ENCODE measurements at places on chromosomes 11 and 22.

DNA sequence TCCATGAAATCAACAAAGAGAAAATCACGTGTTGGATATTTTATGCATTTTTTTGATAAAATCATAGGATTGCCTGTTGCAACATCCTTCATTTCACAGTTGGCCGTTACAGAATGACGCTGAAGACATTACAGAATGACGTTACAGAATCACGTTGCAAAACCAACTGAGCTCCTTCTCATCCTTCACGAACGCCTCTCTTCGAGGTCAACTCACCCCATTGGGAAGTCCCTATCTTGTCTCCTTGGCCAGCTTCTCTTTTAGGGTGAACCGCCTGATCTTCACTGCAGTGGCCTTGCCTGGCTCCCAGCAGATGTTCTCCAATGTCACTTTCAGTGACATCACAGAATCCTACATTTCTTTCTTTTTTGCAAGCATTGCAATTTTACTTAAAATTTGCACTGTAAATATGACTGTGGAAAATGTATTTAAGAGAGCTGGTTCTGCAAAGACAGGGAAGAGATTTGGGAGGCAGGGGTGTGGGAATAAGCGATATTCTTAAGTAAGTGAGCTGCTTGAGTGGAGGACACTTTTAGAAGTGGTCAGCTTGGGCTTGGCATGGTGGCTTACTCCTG lies 5.1 kb downstream of the KRTAP5-7 start:
- DNase-seq, result no peak

GRCh38 chr11:12497431-12497830 lies 120.1 kb downstream of the PARVA start:
- DNase-seq, result no peak

- DNase-seq, result peak; percentile 98
Observed at GRCh38 chr11:62025487-62026105, 58.2 kb upstream of the FTH1 start.

GRCh38 chr11:1763796-1764661 lies at the start of gene CTSD:
Gene CTSD (minus strand): TSS chr11:1763927. CDS start chr11:1763859, 68 bp downstream.
- DNase-seq, result peak; percentile 92

DNA sequence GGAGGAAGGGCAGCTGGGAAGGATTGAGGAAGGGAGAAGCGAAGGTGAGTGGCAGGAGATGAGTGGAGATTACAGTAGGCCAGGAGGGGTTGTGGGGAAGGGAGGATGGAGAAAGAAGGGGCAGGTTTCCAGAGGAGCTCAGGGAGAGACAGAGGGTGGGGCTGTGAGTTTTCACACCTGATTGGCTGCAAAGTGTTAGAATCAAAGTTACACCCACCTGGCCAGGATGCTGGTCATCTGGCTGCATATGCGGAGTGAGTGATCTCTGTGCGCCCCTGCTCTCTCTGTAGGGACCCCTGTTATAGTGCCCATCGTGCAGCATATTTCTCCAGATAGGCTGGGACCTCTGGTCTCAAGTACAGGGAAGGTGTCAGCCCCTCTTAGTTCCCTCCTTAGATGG lies 18.3 kb downstream of the AMPD3 start:
- no peak for DNase-seq

DNA sequence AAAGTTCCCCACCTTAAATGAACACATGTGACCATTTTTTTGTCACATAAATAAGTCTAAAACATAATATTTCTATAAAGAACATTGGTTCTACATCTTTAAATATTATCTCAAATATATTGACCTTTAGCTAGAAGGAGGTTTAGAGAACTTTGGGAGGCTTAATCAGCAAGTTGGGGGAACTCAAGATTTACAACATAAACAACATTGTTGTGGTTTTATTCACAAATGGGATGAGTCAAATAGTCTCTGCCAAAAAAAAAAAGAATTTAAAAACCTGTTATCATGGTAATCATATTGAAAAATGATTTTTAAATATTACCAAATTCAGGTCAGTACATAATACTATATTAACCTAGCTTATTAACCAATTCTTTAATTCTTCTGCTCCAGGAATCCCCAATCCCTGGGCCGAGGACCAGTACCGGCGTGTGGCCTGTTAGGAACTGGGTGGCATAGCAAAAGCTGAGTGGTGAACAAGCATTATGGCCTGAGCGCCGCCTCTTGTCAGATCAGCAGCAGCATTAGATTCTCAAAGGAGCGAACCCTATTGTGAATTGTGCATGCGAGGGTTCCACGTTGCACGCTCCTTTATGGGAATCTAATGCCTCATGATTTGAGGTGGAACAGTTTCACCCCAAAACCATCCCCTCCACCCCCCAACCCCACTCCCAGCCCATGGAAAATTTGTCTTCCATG lies 98.2 kb downstream of the RDX start:
- no peak for DNase-seq

GRCh38 chr11:104435494-104435893 lies 271.5 kb upstream of the PDGFD start:
- peak; percentile 82 for DNase-seq

DNA sequence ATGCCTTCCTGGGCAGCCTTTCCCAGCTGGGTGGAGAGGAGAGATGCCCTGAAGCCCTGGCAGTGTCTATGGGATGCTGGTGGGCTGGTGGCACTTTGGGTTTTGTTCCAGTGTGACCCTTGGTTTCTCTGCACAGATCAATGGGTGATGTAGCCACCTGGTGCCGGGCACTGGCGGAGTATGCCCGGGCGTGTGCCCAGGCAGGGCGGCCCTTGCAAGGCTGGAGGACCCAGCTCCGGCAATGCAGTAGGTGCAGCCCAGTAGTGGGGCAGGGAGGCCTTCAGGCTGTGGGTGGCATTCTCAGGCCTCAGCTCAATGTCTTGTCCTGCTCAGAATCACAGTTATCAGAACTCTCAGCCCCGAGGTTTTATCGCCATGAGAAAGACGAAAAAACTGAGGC lies 11.9 kb downstream of the OTOG start:
- no peak for DNase-seq

GRCh38 chr11:105899772-105900171 lies 122.3 kb downstream of the MSANTD4 start:
- DNase-seq, result no peak

GRCh38 chr11:34548278-34548677 lies 34.7 kb upstream of the ELF5 start:
- no peak for DNase-seq

GRCh38 chr22:20909543-20910303 lies 7.5 kb upstream of the CRKL start:
- no peak for DNase-seq

GRCh38 chr11:18987454-18988231 lies 48.4 kb upstream of the MRGPRX1 start:
- no peak for DNase-seq

DNA sequence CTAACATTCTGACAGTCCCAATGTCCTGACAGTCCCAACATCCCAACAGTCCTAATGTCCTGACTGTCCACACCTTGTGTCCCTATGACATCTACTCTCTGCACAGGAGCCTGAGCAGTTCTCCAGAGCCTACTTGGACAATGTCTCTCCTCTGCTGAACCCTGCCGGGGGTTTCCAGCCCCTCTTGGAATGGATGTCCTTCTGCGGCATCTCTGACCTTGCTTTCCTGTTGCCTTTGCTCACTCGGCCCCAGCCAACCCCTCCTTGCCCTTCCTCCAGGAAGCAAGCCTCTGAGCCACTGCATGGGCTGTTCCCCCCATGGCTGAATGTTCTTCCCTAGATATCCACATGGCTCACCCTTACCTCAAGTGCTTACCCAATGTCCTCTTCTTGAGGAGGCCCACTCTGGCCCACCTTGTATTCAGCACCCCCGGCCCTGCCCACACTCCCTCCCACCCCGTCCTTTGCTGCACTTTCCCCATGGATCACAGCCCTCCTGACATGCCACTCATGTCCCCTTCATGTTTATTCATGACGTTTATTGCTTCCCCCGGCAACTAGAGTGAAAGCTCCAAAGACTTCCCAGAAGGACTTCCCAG lies 59.5 kb downstream of the DHCR7 start:
- DNase-seq, result peak; percentile 3

DNA sequence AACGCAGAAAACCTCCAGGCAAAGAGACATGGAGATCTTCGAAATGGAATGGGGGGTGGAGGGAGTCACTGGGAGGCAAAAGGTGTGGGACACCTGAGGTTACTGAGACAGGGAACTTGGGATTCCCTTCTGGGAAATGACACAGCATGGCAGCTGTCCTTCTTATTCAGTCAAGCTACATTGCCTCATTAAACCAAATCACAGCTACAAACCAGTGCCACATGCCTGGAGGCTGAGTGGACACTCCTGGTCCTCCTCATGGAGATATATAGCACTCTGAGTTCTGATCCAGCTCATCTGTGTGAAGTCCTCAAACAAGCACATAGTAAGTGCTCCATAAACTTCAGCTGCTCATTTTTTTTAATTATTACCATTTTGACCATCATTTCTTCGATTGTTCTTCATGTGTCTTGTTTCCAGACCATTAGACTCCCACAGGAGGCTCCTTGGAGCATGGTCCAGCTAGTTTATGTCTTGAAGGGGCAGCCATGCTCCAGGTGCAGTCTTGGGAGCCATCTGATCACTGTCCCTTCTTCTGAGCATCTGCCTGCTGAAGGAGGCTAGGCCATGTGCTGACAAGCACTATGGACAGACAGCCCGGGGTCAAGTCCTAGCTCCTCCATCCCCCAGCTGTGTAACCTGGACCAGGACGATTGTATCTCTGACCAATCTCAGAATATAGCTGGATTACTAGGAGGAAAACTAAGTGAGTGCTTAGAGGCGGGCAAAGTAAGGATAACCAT lies 9.7 kb upstream of the FXYD2 start:
- DNase-seq, result no peak

GRCh38 chr11:129974672-129975071 lies 28.0 kb downstream of the PRDM10 start:
- no peak for DNase-seq

GRCh38 chr22:40965936-40966725 lies 15.0 kb downstream of the RBX1 start:
- peak; percentile 88 for DNase-seq

DNA sequence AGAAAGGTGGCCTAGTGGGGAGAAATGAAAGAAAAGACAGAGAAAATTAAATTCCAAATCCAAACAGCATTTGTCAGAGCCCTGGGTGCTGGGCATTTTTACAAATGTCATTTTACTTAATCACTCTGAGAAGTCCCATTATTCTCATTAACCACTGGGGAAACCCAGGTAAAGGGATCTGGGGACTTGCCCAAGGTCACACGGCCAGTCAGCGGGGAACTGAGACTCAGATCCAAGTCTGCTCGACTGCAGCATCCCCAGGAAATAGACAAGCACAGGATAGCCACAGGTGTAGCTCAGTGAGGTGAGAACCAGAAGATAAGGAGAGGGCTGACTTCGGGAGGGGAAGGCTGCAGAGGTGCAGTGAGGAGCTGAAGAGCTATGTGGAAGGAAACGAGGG lies 7.9 kb downstream of the NRXN2 start:
- no peak for DNase-seq

- no peak for DNase-seq
Observed at GRCh38 chr11:32137263-32137662, 46.4 kb downstream of the RCN1 start.

- DNase-seq, result no peak
Observed at GRCh38 chr11:117473481-117474091, 145.9 kb downstream of the CEP164 start.

DNA sequence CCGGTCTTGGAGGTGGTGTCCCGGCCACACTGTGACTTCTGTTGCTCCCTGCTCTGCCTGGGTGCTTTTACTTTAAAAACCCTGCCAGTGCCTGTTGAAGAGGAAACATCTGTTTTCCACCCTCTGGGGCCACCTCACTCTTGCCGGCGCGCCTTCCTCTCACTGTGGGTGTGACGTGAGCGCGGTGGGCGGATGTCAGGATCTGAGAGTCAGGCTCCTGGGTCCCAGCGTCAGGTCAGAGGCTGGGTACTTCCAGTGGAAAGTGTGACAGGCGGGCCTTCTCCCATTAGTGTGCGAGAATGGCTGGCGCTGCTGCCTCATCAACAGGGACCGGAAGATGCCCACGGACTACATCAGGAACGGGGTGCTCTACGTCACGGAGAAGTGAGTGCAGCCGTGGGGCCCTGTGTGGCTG lies 54.2 kb downstream of the GRAMD4 start:
- DNase-seq, result peak; percentile 67

DNA sequence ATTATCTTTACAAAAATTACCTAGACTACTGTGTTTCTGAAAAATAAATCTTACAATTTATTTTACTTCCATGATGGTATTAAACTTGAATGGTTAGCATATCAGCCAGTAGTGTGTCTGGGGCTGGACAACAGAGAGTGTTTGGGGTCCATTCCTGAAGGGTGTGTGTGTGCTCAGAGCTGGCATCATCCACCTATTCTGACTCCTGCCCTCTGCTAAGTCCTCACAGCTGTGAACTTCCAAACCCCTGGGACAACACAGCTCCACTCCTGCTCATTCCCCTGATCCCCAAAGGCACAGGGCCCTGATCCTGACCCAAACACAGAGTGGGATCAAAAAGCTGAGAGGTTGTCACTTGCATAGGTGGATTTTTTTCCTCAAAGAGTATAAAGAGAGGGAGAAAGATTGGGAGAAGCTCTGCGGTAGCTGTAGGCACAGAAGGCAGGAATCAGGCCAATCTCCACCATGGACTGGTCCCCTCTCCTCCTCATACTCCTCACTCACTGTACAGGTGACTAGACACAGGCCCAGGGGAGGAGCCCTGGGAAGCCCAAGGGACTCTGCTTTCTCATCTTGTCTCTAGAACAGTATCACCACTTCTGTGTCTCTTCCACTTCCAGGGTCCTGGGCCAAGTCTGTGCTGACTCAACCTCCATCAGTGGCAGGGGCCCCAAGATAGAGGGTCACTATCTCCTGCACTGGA lies 55.7 kb upstream of the TOP3B start:
- DNase-seq, result no peak

DNA sequence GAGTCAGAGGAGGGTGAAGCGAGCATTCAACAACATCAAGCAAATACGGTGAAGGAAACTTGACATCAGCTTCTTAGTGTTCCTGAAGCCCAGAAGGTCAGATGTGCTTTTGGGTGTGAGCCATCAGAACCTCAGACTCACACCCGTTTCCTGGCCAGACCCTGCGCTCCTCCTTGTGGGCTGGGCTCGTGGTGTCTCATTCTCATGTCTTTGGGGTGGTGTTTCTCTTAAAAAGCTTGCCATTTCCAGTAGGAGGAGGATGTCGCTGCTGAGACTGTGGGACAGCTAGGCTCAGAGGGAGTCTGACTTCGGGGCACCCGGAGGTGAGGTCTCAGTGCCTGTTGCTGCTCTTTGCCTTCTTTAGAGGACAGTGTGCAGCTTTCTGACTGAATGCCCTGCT lies 24.2 kb downstream of the PPFIBP2 start:
- DNase-seq, result no peak
